KBM-7 (cell line): ENCODE measurements at places on chromosomes 12 and 14.

DNA sequence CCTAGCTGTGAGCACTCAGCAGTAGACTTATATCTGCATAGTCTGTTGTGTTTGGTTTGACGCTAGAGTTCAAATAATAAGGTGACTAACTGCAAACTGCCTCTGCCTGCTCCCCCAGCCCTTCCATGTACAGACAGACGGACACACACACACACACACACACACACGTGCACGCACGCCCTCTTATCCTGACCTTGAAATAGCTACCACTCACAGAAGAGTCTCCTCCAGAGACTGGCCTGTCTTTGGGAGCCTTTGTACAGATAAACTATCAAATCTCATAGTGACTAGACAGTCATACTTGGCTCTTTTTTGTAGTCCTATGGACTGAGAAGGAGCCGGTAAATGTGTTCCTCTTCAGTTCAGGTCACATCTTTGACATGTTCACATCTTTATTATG lies 158.4 kb downstream of the FBXL14 start:
- no peak for DNase-seq

GRCh38 chr12:52865090-52865944 lies 16.5 kb upstream of the KRT78 start:
- DNase-seq, result peak; percentile 72

DNA sequence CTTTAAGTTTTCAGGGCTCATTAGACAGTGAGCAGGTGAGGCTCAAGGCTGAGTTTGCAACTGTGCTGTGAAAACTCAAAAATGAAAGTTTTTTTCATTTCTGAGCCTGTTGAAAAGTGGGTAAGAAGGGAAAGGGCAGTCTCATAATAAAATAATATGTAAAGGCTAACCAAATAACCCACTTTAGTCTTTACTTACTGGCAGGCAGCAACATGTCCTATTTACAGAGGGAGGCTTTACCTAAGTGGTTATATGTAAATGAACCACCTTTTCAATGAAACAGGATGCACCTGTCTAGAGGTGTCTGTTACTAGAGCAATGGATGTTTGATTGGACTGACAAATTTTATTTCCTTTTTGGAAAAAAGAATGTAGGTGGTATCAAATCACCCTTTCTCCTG lies 158.0 kb downstream of the ETV6 start:
- no peak for DNase-seq

DNA sequence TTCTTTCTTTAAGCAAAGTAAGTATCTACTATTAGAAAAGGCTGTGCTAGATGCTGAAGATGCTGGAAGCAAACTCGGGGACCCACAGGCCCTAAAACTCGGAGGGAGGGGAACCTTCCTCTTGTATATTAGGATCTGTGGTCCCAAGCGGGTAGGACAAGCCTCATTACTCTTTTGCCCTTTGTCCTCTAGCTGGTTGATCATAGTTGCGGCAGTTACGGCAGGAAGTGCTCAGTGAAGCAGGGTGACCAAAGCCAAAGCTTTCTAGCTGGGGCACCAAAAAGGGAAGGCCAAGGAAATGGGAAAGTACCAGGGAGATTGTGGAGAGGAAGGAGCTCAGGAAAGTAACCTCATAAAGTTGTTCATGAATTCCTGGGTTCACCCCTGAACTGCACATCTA lies 76.3 kb downstream of the SCFD1 start:
- DNase-seq, result no peak

DNA sequence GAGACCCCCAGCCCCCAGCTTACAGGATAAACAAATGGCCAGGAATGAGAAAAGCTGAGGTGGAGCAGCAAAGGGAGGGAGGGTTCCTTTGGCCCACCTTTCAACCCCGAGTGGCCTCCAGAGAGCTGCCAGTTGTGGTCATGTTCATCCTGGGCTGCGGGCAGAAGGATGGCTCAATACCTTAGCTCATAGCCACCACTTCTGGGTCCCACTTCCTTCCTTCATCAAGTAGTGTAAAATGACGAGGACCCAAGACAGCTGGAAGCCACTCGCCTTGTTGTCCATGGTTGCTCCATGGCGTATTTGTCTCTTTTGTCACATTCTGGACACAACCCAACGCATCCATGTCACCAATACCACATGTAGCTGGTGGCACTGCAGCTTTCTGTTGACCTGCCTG lies 24.2 kb downstream of the CRACR2A start:
- DNase-seq, result no peak

DNA sequence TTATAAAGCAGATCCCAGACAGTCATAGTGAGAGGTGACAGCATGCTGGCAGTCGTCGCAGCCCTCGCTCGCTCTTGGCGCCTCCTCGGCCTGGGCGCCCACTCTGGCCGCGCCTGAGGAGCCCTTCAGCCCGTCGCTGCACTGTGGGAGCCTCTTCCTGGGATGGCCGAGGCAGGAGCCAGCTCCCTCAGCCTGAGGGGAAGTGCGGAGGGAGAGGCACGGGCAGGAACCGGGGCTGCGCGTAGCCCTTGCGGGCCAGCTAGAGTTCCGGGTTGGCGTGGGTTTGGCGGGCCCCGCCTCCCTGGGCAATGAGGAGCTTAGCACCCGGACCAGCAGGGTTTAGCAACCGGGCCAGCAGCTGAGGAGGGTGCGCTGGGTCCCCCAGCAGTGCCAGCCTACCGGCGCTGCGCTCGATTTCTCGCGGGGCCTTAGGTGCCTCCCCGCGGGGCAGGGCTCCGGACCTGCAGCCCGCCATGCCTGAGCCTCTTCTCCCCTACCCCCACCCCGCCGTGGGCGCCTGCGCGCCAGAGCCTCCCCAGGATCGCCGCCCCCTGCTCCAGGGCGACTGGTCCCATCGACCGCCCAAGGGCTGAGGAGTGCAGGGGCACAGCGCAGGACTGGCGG lies 451.2 kb upstream of the DCN start:
- no peak for DNase-seq

GRCh38 chr12:46948936-46949545 lies 123.2 kb upstream of the SLC38A4 start:
- no peak for DNase-seq

DNA sequence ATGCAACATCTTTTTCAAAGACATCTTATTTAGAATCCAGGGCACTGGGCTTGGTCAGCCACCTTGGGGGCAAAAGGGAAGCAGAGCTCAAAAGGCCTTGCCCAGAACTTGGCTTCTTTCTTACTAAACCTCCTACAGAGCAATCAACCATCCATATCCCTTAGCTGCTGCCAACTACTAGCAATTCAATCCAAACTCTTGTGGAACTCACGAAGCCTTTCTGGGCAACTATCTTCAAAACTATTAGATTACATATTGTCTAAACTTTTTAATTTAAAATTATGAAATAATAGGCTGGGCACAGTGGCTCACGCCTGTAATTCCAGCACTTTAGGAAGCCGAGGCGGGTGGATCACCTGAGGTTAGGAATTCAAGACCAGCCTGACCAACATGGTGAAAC lies 95.5 kb downstream of the PAWR start:
- no peak for DNase-seq

- peak; percentile 85 for DNase-seq
Measured at GRCh38 chr14:75542588-75543091, 20.4 kb downstream of the BATF start.

- no peak for DNase-seq
Measured at GRCh38 chr12:105705235-105705634, 374.7 kb downstream of the C12orf75 start.

DNA sequence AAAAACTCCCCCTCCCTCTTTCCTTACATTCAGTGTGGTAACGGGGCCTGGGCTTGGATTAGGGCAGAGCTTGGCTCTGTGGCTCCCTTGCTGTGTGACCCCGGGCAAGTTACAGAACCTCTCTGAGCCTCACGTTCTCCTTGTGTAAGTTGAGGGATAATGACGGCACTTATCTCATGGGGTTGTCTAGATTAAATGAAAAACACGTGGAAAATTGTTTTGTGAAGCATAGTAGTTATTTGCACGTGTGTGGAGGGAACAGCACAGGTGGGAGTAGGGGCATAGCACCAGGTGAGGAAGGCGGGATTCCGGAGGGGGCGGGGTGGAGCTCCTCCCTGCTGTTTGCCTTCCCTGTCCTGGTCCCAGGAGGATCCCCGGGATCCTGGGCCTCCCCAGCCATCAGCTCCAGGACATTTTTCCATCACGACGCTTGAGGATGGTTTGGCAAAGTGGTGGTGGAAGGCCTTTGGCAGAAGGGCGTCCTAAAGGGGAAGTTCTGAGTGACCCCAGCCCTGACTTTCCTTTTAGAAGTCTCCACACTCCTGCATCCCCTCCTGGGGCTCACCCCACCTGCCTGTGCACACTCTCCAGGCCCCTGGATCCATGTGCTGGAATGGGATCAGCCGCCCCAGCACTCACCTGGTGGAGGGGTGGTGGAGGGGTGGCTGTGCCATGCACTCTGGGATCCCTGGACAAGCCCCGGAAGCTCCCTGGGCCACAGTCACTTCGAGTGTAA lies 22.7 kb downstream of the LRTM2 start:
- no peak for DNase-seq

DNA sequence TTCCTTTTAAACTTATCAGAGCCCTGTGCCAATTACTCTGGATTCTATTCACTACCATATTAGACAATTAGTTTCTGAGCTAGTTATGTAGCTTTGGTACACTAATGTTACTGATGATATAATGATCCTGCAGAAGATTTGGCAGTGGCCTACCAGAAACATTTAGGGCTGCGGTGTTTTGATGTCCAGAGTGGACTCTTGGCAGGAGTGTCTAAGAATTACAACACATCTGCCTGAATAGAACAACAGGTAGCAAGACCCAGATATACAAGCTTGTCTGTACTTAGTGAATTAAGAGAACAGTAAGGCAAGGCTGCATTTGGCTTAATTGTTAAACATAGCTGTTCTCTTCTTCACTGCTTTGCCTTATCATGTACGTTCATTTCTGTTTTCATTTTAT lies 691.6 kb upstream of the FBXO33 start:
- no peak for DNase-seq

- DNase-seq, result no peak
Measured at GRCh38 chr14:105397350-105397931, 897 bp upstream of the TEX22 start.

DNA sequence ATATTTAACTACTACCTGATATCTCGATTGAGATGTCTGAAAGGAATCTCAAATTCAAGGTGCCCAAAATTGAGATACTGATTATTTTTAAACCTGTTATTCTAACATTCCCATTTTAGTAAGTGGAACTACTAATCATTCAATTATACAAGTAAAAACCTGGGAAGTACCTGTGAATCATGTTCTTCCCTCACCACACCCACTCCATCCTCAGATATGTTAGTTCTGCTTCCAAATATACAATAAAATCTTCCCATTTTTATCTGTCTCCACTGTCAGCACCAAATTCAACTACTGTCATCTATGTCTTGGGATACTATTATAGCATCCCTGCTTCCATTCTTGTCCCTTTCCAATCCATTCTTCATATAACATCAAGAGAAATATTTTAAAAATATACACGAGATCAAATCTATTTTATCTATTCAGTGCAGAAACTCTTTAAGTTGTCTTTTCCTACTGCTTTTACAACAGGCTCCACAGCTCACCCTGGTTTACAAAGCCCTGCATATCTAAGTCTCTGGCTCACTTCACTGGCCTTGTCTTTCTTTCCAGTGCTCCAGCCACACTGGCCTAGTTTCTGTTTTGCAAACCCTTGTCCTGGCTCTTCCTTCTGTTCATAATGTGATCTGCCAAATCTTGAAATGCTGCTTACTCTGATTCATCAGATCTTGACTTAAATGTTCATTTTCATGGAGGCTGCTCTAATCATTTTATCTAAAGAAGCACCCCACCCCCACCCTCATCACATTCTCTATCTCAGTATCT lies 122.3 kb downstream of the PTPRR start:
- DNase-seq, result no peak

DNA sequence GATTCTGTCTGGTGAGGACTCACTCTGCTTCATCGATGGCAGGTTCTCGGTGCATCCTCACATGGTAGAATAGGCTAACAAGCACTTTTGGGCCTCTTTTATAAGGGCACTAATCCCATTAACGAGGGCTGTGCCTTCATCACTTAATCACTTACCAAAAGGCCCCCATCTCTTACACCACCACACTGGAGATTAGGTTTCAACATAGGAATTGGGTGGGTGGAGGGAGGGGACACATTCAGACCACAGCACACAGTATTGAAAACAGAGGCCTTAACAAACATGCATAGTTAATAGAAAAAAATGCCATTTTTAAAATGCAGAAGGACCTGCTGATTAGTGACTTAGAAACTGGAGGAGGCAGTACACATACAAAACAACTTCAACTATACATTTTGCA lies 61.6 kb downstream of the SPPL3 start:
- DNase-seq, result no peak

GRCh38 chr14:93015505-93015904 lies 92.6 kb downstream of the CHGA start:
- DNase-seq, result no peak
